ENCODE measurements at places on chromosomes 7 and 10. TPM values are rescaled to one million over a fixed set of nuclear protein-coding genes. Genes with fewer than 3 reads are reported as not detected.

Gene TRPV5
- not detected for total RNA-seq

Gene ZNF727
- 2.9 TPM for total RNA-seq

Gene NRP1
- 153 TPM for total RNA-seq

Gene PI4K2A
- total RNA-seq: 25.5 TPM

Gene MRLN
- not detected for total RNA-seq

Gene TAS2R5
- total RNA-seq: 2.6 TPM

Gene REEP3
- total RNA-seq: 126 TPM

Gene MKX
- 10.1 TPM for total RNA-seq

Gene STOX1
- 0.11 TPM for total RNA-seq

Gene LBX1
- not detected for total RNA-seq

Gene CCDC172
- not detected for total RNA-seq

Gene GPR26
- not detected for total RNA-seq

Gene GIMAP7
- 0.32 TPM for total RNA-seq

Gene DLG5
- total RNA-seq: 40.9 TPM

Measured in articular chondrocyte of knee joint (primary cell).